ENCODE measurements at places on chromosomes 3 and 15.

- no peak for DNase-seq
These were observed 1.7 kb downstream of the P2RY14 start for GRCh38 chr3:151276687-151277042.

DNA sequence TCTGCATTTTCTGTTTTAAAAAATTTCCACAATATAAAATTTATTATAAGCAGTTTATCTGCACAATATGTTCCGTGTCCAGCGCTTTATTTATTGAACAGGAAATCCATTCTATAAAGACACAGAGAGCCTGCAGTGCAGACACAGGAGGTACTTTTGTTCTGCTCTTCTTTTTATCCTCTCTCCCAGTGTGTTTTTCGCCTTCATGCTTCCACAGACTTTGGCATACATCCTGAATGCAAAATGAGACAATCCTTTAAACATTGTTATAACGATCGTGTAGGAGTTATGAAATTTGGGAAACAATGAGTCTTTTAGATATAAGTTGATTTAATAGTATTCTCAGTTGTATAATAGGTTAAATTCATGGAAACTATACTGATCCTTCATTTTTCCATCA lies 749.2 kb downstream of the NAALADL2 start:
- DNase-seq = no peak

DNA sequence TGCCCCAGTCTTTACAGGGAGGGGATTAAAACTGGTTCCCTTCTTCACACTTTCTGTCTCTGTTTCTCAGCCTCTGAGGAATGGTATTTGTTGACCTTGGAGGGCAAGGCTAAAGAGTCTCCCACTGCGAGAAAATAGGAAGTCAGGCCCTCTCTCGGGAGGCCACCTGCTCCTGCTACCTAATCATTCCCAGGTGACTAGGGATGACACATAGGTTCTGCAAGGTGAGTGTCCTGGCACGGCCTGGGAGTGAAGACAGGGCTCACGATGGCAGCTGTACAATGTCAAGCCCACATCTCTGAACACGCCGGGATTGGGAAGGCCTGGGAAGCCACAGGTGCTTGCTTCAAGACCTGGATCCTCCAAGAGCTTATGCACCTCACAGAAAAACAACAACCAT lies 314.2 kb downstream of the NTRK3 start:
- DNase-seq = no peak

DNA sequence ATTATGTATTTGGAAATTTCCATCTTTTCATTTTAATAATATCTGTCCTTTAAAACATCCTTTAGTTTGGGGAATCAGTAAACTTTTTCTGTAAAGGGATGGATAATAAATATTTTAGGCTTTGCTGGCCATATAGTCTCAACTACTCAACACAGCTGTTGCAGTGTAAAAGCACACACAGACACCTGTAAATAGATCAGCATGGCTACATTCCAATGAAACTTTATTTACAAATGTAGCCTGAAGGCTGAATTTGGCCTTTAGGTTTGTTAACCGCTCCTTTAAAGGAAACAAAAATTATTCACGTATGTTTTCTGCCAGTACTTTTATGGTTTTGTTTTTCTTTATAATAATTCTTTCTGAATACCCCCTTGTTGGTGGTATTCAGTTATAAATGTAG lies 184.8 kb downstream of the ADAMTSL3 start:
- DNase-seq = no peak

- no peak for DNase-seq
These were observed 124.2 kb downstream of the TFG start for GRCh38 chr3:100833483-100833882.

- no peak for DNase-seq
These were observed 273.7 kb downstream of the SOX2 start for GRCh38 chr3:181985386-181985785.

GRCh38 chr3:15305359-15305844 lies 27.0 kb downstream of the SH3BP5 start:
- DNase-seq = no peak

GRCh38 chr3:99625237-99625622 lies 13.2 kb upstream of the COL8A1 start:
- no peak for DNase-seq

GRCh38 chr15:75059607-75060006 lies 36.2 kb downstream of the PPCDC start:
- DNase-seq = no peak

DNA sequence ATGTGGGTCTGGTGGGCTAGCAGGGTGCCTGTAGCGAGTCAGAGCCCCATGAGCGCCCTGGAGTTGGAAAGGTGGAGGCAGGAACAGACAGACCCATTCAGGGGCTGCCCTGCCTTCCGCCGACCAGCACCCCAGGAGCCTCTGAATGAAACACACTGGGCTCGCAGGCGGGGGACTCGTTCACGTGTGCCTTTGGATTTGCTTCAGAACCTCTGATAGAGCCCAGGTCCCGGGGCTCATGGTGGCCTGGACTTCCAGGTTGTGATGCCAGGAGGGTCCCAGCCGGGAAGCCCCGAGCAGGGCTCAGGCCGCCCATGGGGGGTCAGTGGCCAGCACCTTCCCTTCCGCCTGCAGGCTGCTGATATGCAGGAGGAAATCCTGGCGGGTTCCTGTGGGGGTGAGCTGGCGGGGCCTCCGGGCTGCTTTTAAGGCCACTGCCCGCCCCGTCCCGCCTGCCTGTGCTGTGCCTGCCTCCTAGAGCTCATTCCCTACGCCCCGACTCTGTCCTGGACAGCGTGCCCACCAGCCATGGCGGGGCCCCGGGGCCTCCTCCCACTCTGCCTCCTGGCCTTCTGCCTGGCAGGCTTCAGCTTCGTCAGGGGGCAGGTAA lies at the start of gene STAB1:
TSS of gene STAB1 (plus strand) at position 453 of the 610 bp plus-strand sequence. CDS start at position 529, 76 bp downstream.
- DNase-seq = no peak

DNA sequence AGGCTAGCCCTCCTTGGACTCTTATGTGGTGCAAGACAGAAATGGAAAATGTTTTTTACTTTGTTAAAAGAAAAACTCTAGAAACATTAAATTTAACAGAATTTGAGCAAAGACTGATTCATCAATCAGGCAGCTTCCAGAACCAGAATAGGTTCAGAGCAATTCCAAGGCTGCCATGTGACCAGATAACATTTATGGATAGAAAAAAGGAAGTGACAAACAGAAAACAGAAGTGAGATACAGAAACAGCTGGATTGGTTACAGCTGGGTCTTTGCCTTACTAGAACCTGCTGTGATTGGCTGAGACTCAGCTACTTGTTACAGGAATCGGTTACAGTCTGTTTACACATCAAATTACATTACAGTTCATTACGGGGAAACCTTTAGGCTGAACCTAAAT lies 22.5 kb upstream of the OTOL1 start:
- DNase-seq = no peak

DNA sequence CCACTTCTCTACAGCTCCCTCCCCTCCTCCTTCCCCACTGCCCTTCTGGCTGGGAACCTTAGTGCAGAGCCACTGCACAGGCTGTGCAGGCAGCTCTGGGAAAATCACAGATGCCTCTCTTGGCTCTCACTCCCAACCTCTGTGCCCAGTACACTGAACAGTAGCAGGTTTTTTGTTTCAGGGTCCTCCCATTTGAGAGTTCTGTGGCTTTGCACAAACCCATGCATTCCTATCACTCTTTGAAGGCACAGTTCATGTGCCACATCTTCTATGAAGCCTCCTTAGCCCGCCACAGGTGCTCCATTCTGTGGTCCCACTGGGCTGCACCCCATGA lies 103.9 kb downstream of the SNRK start:
- DNase-seq = no peak

- DNase-seq = no peak
These were observed 71.6 kb upstream of the ACP3 start for GRCh38 chr3:132245552-132246142.

GRCh38 chr3:169250000-169250399 lies 413.5 kb downstream of the MECOM start:
- DNase-seq = no peak
